Activated T-helper 2 cell treated with anti-CD3 and anti-CD28 coated beads, Interferon-gamma antibody, Interleukin-2, Interleukin-4, amounts not matched to agents 10 μg/mL and 5 μg/mL and 100 μg/mL, durations not matched to agents 14 hours and 24 hours and 36 hours (primary cell): ENCODE measurements at places on chromosomes 4 and X. TPM values are rescaled to one million over a fixed set of nuclear protein-coding genes. Genes with fewer than 3 reads are reported as not detected.

TBC1D19 gene
- total RNA-seq, result 4.5 TPM in 2 replicates

GRCh38 chrX:153642051-153642654 lies 4.8 kb upstream of the DUSP9 start:
- peaks cover 9% of the 10 kb centered on the region for H3K4me1 ChIP-seq
- no peaks in the 10 kb centered on the region for H3K36me3 ChIP-seq
- no peak overlapping the region for H3K4me3 ChIP-seq
- DNase-seq, result no peak
- peaks cover 38% of the 10 kb centered on the region for H3K27me3 ChIP-seq

- H3K4me3 ChIP-seq, result no peak overlapping the region
- H3K36me3 ChIP-seq, result no peaks in the 10 kb centered on the region
- DNase-seq, result no peak
- H3K27ac ChIP-seq, result no peak overlapping the region
- no peaks in the 10 kb centered on the region for H3K4me1 ChIP-seq
- no peaks in the 10 kb centered on the region for H3K27me3 ChIP-seq
Observed at GRCh38 chrX:122582280-122582974, 601.7 kb upstream of the GRIA3 start.

GRCh38 chrX:96776966-96777365 lies 92.3 kb downstream of the DIAPH2 start:
- H3K27ac ChIP-seq, result no peak overlapping the region
- no peaks in the 10 kb centered on the region for H3K36me3 ChIP-seq
- no peaks in the 10 kb centered on the region for H3K27me3 ChIP-seq
- no peak overlapping the region for H3K4me3 ChIP-seq

- DNase-seq, result no peak
- no peaks in the 10 kb centered on the region for H3K36me3 ChIP-seq
- no peak overlapping the region for H3K4me3 ChIP-seq
- peaks cover 2% of the 10 kb centered on the region for H3K4me1 ChIP-seq
- H3K27me3 ChIP-seq, result no peaks in the 10 kb centered on the region
Observed at GRCh38 chrX:121579016-121579760, 531.8 kb downstream of the GLUD2 start.

- H3K4me3 ChIP-seq, result no peak overlapping the region
- no peaks in the 10 kb centered on the region for H3K4me1 ChIP-seq
- no peak overlapping the region for H3K27ac ChIP-seq
- H3K36me3 ChIP-seq, result no peaks in the 10 kb centered on the region
- peaks cover 33% of the 10 kb centered on the region for H3K27me3 ChIP-seq
Observed at GRCh38 chr4:41887821-41888686, 47.2 kb upstream of the TMEM33 start.
